Stimulated activated CD4-positive, alpha-beta T cell treated with anti-CD3 and anti-CD28 coated beads, Interleukin-15, amount 100 ng/mL, for 24 hours (primary cell): ENCODE measurements at places on chromosomes 4 and X.
A peak's percentile ranks its signal among the peaks of the same experiment; 100 is the strongest.

- DNase-seq = no peak
These were observed 719.7 kb upstream of the GRIA3 start for GRCh38 chrX:122464341-122464740.

DNA sequence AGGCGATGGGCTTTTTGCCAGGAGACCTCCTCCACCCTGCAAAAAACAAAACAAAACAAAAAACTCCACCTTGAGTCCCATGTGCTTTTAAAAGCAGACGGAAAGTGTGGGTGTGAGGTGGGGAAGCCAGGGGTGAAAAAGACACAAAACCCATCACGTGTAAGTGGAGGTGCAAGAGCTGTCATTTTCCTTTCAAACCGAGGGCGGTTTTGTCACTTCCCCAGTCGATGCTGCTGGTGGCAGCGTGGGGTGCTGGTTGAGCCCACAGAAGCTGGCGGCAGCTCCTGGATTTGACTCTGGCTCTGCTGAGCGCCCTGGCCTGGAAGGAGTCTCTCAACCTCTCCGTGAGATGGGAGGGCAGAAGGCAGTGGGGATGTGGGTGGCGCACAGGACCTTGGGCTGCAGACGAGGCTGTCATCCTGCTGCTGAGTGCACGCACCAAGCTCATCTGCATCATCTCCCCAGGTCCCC lies 110.0 kb downstream of the PSAPL1 start:
- DNase-seq = peak; percentile 8

DNA sequence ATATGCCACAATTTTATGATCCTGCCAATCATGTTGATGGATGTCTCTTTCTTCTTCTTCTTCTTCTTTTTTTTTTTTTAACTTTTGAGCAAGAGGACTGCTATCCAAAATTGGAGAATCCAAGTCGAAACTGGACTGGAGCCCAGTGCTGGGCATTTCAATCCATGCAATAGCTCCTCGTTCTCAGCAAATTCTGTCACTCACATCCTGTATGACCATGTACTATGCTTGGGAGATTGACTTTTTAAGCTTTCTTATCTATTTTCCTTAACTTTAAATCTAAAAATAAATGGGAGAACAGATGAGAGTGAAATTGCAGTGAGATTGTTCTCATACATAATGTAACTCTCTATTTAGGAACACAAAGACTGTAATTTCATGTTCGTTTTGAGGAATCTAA lies 123.0 kb upstream of the PUDP start:
- no peak for DNase-seq

- no peak for DNase-seq
These were observed 1132.4 kb downstream of the RAPGEF2 start for GRCh38 chr4:160235285-160235684.

- DNase-seq = no peak
These were observed 99.0 kb upstream of the GPR34 start for GRCh38 chrX:41589634-41590270.

DNA sequence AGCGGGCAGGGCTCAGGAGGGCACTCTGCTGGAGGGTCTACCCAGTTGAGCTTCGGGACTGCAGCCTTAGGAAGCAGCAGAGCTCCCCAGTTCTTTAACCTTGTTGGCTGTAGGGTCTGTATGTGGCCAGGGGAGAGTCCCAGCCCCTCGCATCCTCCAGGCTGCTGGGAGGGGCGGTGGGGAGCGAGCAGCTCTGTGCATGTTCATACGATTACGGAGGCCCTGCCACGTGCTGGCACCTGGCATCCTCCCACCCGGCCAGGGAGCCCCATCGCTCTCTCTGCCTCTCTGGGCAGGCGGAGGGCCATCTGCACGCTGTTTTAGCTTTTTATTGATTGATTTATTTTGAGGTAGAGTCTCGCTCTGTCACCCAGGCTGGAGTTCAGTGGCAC lies 21.2 kb downstream of the NSG1 start:
- DNase-seq = no peak

GRCh38 chrX:24190500-24191156 lies 41.1 kb downstream of the ZFX start:
- no peak for DNase-seq

- DNase-seq = no peak
These were observed 119.6 kb downstream of the CCSER1 start for GRCh38 chr4:90246816-90247215.

DNA sequence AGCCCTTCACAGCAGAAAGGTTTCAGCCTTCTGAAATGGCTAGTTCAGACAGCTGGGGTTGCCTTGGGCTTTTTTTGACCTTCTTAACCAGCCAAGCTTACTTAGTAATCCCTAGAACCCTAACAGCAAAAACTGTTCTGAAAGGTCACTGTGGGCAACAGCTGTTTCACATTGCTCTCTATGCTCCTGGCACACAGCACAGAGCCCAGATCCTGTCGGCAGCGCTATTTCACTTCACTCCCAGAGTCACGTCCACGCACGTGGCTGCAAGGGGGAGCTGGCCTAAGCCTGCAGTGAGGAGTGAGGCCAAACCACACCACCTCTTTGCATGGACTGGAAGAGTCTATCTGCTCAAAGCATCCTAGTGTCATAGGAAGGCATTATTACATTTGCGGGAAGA lies 32.0 kb upstream of the STS start:
- DNase-seq = no peak

GRCh38 chr4:138499627-138500026 lies 257.5 kb upstream of the SLC7A11 start:
- DNase-seq = no peak

DNA sequence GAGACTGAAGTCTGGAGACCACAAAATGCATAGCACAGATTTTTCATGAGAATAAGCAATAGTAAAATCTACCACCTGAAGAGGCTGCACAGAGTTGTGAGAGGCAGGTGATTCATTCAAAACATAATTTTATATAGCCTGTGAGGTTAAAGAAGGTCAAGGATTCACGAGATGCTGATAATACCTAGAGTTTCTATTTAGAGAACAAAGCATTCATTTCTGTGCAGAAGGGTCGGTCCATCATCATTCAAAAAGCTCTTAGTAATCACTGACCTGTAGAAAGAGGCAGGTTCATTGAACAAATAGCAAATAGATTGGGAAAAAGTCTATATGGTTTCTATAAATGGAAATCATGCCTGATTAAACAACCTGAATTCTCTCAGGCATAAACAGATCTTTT lies 26.6 kb downstream of the GABRB1 start:
- no peak for DNase-seq
